ENCODE measurements at places on chromosomes 13 and 19.

DNA sequence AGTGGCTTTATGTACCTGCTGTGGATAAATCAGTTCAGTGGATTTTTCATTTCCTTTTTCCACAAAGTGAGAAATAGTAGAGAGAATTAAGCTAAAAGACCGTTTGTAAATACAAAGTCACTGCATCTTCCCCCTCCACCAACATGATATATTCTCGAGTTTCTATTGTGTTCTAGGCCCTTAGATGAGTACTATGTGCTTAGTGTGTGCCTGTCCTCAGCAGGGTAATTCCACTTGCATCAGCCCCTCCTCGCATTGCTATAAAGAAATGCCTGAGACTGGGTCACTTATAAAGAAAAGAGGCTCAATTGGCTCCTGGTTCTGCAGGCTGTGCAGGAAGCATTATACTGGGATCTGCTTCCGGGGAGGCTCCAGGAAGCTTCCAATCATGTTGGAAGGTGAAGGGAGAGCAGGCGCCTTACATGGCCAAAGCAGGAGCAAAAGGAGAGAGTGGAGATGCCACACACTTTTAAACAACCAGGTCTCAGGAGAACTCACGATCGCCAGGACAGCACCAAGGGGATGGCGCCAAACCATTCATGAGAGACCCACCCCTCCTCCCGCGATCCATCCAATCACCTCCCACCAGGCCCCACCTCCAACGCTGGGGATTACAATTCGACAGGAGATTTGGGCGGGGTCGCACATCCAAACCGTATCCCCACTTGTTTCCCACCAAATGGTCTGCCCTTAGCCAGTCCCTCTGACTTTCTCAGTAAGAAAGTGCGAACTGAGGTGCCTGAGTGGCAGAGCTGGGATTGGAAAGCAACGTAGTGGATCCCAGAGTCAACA is 102.3 kb upstream of the ABCC4 start:
- DNase-seq, result no peak

DNA sequence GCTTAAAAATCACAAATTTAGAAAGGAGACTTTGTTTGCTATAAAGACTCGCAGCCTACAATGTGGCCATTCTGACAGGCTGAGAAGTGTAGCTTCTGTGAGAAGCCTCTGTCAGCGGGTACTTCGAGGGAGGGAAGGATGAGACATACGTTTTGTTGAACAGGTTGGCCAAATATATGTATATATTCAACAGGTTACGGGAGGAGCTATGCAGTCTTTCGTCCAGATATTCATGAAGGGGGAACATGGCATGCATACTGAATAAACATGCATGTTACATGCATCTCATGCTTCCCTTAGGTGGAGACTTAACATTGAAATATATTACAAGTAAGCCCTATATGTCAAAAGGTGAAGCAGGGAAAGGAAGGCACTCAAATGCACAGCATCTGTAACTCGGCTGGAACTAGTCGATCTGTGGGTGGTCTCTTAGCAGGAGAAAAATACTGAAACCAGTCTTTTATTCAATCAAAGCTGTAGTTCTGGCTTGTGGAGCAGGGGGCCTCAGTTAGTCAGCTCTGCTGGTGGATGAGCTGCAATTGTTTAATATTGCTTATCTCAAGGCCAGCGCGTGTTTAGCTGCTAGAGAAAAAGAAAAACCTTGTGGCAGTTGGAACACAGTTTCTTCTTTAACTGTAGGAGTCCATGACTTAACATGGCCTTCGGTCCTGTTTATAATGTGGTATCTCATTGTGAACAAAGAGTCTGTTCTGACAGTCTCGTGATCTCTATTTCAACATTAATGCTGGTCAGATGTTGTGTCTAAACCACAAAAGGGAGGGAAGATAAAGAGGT is 94.3 kb downstream of the FAM216B start:
- no peak for DNase-seq

GRCh38 chr19:29516821-29517395 is 8.9 kb upstream of the VSTM2B start:
- no peak for DNase-seq

DNA sequence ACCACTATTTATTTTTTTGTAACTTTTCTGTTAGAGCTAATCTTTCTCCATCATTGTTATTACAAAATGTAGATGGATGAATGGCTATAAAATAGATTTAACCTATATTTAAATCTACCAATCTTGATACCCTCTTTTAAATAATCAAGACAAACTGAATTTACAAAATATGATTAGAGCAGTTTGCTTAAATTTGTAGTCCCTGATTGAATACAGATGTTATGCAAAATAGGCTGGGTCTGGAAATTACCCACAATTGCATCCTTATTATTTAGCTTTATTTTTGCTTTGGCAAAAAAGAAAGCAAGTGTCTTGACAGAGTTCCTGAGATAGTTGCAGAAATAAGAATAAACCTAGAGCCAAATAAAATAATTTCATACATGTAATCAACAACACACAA is 352.8 kb downstream of the KLF12 start:
- DNase-seq, result no peak

GRCh38 chr13:84192125-84192524 is 309.9 kb upstream of the SLITRK1 start:
- DNase-seq, result no peak

DNA sequence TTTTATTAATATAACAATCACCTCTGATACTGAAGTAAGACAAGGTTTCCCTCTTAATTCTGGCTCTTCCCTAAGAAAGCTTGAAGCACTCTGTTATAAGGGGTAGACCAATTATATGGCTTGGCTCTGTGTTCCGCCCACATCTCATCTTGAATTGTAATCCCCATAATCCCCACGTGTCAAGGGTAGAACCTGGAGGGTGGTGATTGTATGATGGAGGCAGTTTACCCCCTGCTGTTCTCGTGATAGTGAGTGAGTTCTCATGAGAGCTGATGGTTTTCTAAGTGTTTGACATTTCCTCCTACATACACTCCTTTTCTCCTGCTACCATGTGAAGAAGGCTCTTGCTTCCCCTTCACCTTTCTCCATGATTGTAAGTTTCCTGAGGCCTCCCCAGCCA is 363.8 kb upstream of the PCDH20 start:
- no peak for DNase-seq

- DNase-seq, result no peak
These were observed 152.5 kb downstream of the GGACT start for GRCh38 chr13:100436099-100436498.

- DNase-seq, result no peak
These were observed 33.3 kb downstream of the IGFL2 start for GRCh38 chr19:46181388-46181779.

- no peak for DNase-seq
These were observed 196.9 kb downstream of the KATNAL1 start for GRCh38 chr13:30110301-30111070.

DNA sequence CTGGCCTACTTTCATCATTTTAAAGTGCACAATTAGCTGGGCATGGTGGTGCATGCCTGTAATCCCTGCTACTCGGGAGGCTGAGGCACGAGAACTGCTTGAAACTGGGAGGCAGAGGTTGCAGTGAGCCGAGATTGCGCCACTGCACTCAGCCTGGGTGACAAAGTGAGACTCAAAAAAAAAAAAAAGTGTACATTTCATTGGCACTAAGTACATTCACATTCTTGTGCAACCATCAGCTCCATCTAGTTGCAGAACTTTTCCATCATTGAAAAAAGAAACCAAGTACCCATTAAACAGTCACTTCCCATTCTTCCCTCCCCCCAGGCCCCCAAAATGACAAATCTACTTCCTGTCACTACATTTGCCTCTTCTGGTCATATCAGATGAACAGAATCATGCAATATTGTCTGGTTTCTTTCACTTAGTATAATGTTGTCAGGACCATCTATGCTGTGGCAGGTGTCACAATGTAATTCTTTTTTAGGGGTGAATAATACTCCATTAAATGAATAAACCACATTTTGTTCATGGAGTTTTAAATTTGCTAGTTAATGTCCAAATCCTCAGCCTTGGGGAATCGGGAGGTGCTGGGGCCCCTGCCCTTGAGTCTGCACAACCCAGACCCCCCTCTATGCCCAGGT is 7.4 kb upstream of the SIGLEC11 start:
- no peak for DNase-seq

- no peak for DNase-seq
These were observed 100.4 kb upstream of the ZNF536 start for GRCh38 chr19:30271816-30272215.

DNA sequence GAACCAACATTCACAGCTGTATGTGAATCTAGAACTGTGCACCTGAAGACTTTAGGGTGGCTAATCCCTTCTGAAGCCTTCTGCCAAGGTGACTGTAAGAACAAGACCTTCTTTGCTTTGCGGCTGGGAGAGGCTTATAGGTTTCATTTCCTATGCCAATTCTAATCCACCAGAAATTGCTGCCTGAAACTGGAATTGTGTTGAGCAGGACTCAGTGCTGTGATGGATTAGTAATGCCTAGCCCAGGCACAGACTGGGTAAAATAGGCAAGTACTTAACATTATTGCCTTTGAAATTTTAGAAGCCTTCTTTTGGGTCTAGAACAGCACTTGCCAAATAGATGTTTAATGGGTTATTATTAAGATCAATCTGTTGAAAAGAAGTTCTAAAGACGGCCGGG is 11.5 kb downstream of the SLC25A23 start:
- no peak for DNase-seq

- no peak for DNase-seq
These were observed 1573.9 kb upstream of the PRR20A start for GRCh38 chr13:55566779-55567178.

GRCh38 chr13:64332048-64332447 is 2898.1 kb downstream of the PCDH9 start:
- DNase-seq, result no peak

DNA sequence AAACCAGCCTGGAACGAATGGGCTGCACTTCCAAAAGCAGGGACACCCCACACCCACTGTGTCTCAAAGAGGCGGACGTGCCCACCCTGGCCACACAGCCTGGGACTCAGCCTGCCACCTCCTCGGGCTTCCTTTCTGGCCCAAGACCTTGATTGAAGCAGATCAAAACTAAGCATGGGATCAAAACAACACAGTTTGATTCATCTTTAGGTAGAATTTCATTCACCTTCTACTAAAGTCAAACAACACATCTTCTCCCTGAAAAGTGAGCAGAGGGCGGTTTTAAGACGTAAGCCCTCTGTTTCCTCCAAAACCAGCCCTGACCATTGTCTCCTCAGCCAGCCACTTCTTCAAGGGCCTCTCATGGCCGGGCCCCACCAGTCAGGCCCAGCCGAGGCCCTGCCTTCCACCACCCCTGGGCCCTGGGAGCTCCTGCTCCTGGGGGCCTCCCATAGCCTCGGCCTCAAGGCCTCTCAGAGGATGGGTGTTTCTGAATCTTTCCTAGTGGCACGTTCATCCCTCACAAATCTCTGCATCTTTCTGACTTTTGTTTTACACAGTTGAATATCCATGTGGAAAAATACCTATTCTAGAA is 6.3 kb upstream of the F10 start:
- no peak for DNase-seq

- DNase-seq, result no peak
These were observed 1.2 kb upstream of the SLC27A1 start for GRCh38 chr19:17469092-17469480.

- DNase-seq, result no peak
These were observed 80.5 kb downstream of the MBNL2 start for GRCh38 chr13:97302611-97303010.

Data from vagina (tissue), 2 donors.